ENCODE measurements at places on chromosomes 3 and 15.

DNA sequence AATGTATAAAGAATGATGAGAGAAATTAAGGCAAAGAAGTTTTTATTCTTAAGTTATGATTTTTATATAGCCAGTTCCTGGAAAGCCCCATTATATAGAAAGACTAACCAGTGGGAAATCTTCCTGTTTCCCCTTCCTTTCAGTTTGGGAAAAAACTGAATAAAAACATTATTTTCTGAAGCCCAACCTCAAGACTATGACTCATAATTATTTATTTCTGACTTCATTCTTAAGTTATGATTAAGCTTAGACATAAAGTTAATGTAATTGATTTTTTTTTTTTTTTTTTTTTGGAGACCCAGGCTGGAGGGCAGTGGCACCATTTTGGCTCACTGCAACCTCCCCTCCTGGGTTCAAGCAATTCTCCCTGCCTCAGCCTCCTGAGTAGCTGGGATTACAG, 55.8 kb downstream of the TRPC1 start:
- no peak for DNase-seq

DNA sequence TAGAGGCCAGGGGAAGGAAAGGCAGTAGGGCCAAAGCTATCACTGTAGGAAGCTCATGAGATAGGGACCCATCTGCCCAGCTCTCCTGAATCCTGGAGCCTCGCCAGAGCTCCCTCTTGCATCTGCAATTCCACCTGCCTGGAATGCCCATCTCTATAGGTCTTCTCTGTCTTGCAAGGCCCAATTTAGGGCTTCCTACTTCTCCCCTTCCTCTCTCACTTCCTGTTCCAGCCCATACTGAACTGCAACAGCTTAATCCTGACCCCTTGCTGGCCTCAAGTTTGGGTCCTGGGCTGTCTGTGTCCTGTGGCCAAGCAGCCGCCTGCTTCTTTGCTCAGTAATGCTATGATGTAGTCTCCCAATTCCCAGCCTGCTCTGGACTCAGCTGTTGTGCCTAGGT, 3.6 kb upstream of the PTPN23 start:
- no peak for DNase-seq

DNA sequence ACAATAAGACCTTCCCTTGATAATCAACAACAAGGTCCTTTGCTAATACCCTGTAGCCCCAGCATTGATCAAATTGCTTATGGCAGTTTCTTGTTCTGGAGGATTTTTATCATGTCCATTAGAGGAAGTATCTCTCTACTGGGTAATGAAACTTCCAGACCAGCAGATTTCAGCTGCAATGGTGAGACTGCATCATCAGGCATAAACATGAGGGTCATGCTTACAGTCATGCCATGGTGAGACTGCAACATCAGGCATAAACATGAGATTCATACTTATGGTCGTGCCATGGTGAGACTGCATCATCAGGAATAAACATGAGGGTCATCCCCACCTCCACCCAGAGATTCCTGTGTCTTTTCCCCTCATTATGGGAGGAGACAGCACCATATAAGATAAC, 129.0 kb upstream of the LIPC start:
- DNase-seq, result no peak

DNA sequence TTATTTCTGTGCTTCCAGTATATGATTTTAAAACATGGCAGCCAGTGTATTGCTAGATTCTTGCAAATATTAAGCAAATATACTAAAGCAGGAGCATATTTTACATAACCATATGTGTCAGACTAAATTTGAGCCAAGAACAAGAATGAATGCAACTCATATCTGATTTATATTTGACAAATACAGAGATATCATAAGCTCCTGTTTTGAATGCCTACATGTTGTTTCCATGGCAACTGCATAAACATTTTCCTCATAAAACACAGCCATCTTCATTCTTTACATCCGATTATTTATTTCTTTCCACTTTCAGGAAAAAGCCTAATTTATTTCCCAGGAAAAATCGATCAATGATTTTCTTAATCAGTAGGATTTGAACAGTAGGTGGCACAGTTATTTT, 172.2 kb upstream of the TSPAN3 start:
- no peak for DNase-seq

- peak; percentile 70 for DNase-seq
Observed at GRCh38 chr3:166829896-166830295, 550.2 kb downstream of the ZBBX start.

GRCh38 chr15:25235391-25235790, 203.4 kb downstream of the UBE3A start:
- no peak for DNase-seq

GRCh38 chr3:56183529-56183928, 284.7 kb downstream of the ERC2 start:
- DNase-seq, result no peak

GRCh38 chr3:73580343-73580742, 44.4 kb downstream of the PDZRN3 start:
- no peak for DNase-seq

Measured in NCI-H2029 treated with DMSO at 0.1 percent for 48 hours (cell line).